ENCODE measurements at places on chromosomes 3 and 15.
A peak's percentile ranks its signal among the peaks of the same experiment; 100 is the strongest.

DNA sequence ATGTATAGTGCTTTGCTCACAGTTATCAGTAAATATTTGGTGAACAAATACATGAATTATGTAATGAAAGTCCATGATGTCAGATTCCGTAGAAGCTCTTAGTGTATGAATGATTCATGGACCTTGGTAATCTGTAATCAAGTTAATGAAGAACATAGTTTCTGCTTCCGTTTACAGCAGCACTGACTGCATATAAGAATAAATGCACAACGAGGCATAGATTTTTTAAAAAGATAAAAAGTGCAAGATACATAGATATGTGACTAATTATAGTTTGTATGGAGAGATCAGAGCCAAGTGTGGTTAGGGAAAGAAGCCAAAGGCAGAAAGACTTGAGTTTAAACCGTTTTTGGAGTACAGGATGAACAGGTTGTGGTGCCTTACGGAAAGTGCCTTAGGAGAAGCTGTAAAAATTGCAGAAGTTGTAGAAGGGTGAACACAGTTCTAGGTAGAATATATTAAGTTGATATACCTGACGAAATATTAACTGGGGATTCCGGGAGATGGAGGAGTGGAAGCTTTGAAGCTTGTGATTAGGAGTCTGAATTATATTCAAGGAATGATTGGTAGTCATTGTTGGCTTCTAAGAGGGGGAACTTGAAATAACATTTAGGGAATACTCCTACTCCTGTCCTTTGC lies 293.1 kb downstream of the NLGN1 start:
- DNase-seq = no peak

- no peak for DNase-seq
These were observed 23.9 kb downstream of the SEC22C start for GRCh38 chr3:42557854-42558253.

GRCh38 chr3:171334465-171334811 lies 125.8 kb downstream of the TNIK start:
- no peak for DNase-seq

DNA sequence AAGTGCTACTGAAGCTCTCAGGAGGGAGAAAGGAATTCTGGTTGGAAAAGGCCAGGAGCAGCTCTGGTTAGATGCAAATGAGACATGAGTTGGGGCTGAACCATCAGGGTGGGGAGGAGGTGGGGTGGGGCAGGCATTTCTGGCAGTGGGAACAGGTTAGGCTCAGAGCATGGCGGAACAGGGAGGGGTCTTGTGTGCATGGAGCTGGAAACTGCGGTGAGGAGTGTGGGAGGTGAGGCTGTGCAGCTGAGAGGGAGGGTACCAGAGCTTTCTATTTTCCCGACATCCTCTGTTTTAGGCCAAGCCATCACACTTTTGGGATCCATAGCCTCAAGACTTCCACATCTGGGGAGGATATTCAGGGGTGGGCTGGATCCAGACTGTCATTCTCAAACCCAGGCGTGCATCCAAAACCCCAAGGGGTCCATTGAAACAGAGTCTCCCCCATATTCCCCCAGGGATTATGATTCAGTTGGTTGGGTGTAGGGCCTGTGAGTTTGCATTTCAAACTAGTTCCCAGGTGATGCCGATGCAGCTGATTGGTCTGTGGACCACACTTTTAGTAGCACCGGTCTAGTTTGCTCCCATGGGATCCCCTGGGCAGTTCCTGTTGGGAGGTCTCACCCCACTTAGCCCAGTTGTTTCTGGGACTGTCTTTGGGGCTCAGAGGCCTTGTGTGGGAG lies 100.9 kb upstream of the TLE3 start:
- DNase-seq = no peak

- no peak for DNase-seq
These were observed 27.7 kb downstream of the ALDH1A2 start for GRCh38 chr15:58037723-58038301.

DNA sequence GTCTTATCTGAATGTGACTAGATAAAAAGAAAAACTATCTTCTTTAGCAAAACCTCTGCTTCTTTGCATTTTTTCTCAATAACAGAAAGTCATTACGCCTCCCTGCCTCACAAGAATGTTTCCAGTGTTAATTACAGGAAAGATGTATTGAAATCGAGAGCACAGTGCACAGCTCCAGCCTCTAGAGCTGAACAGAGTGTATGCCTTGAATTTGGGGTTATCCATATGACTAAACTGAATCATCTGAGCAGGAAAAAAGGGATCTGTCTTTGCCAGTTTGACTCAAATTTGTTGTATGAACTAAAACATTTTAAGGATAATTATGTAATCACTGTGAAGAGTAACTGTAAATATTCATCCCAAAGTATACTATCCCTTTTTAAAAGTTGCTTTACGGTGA lies 149.1 kb upstream of the CGNL1 start:
- DNase-seq = no peak

DNA sequence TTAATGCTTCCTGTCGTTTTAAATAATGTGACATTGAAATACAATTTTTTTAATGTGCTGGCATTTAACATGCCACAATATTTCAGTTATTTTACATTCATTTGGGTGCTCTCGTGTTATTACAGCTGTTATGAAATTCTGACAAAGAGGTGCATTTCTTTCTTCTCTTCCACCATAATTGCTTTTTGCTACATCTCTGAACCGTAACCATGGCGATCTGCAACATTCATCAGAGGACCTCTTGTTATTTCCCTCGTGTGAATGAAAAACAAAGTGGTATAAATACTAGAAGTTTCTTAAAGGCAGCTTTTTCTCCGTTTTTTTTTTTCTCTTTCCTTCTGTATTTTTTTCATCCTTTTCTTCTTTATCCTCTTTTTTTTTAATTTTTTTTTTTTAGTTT lies 316.4 kb downstream of the MCTP2 start:
- DNase-seq = no peak

GRCh38 chr15:85688711-85689110 lies 106.0 kb downstream of the KLHL25 start:
- no peak for DNase-seq

- DNase-seq = no peak
These were observed 148.6 kb upstream of the CDIN1 start for GRCh38 chr15:36430726-36431265.

DNA sequence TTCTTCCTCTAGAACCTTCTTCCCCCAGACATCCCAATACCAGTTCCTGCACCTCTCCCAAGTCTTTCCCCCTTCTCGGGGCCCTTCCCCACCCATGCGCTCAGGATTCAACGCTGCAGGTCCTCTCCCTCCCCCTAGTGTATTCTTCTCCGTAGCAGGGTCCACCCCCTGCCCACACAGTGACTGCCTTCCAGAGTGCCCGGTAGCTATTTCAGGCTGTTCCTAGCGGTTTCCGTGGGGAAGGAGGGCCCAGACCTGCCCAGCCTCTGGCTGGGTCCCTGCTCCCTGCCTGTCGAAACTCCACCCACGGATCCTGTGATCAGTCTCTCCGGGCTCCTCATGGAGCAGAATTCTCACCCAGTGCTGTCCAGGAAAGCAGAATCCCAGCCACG lies 45.2 kb upstream of the SEC61A1 start:
- DNase-seq = no peak

DNA sequence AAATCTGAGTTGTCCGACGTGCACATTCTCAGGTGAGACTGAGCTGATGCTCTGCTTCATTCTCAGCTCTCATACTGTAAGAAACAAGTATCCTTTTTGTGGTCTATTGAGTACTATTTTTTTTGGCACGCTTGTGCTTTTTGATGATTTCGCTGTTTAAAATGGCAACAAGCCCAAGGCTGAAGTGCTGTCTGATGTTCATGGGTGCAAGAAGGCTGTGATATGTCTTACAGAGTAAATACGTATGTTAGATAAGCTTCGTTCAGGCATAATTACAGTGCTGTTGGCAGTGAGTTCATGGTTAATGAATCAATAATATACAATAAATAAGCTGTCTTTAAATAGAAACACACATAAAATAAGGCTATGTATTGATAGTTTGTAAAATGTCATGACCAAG lies 27.2 kb downstream of the AQR start:
- DNase-seq = no peak

- DNase-seq = no peak
These were observed 30.1 kb upstream of the ATP8B4 start for GRCh38 chr15:50149090-50149489.

- DNase-seq = peak; percentile 90
These were observed 367.5 kb upstream of the THBS1 start for GRCh38 chr15:39213385-39213840.

- DNase-seq = peak; percentile 57
These were observed 75.8 kb downstream of the CTNNB1 start for GRCh38 chr3:41274944-41275668.

DNA sequence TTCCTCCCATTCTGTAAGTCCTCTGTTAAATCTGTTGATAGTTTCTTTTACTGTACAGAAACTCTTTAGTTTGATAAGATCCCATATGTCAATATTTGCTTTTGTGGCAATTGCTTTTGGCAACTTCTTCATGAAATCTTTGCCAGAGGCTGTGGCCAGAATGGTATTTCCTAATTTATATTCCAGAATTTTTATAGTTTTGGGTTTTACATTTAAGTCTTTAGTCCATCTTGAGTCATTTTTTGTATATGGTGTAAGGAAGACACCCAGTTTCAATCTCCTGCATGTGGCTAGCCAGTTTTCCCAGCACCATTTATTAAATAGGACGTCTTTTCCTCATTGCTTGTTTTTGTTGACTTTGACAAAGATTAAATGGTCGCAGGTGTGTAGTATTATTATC lies 372.4 kb upstream of the CADM2 start:
- no peak for DNase-seq

DNA sequence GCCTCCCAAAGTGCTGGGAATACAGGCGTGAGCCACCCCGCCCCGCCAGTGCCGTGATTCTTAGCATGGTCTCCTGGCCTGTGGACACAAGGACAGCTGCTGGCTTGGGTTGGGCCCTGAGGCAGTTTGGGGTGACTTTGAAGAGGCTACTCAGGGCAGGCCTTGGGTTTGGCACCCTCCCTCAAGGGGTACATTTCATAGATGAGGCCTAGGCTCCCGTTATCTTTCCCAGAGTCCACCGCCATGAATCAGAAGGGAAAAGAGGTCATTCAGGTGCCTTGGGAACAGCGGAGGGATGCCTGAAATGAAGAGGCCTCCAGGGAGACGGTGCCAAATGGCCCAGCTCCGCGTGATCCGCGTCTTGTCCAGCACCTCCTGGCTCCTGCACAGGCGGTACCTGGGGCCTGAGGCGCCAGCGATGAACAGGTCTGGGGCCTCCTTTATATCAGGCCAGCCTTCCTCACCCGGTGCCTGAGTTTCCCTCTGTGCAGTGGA lies 9.3 kb downstream of the GNAI2 start:
- no peak for DNase-seq

DNA sequence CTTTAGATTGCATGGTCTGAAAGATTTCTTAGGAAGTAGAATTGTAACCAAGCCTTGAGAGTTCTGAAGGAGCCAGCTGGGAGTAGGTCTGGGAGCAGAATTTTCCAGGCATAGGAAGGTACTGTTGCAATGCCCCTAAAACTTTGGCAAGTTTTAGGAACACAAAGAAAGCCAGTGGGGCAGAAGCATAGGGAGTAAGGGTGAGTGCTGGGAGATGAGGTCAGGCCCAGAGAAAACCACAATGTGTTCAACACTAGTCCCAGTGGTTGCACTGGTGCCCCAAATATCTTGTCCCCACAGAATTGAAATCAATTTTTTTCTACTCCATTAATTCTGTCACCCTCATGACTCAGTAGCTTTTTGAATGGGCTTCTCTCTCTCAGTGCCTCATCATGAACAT lies 120.7 kb upstream of the GALNT15 start:
- no peak for DNase-seq

GRCh38 chr3:7203969-7204847 lies 343.3 kb downstream of the GRM7 start:
- DNase-seq = no peak

DNA sequence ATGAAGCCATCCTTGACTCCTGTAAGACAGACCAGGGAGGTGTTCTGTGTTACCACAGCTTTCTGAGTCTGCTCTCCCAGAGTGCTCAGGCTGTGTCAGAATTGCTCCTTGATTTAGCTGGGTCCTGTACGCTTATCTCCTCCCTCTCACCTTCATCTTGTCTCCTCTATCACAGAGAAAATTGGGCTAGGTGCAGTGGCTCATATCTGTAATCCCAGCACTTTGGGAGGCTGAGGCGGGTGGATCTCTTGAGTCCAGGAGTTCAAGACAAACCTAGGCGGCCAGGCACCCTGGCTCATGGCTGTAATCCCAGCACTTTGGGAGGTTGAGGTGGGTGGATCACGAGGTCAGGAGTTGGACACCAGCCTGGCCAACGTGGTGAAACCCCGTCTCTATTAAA lies 5.9 kb downstream of the SCAMP5 start:
- DNase-seq = no peak

DNA sequence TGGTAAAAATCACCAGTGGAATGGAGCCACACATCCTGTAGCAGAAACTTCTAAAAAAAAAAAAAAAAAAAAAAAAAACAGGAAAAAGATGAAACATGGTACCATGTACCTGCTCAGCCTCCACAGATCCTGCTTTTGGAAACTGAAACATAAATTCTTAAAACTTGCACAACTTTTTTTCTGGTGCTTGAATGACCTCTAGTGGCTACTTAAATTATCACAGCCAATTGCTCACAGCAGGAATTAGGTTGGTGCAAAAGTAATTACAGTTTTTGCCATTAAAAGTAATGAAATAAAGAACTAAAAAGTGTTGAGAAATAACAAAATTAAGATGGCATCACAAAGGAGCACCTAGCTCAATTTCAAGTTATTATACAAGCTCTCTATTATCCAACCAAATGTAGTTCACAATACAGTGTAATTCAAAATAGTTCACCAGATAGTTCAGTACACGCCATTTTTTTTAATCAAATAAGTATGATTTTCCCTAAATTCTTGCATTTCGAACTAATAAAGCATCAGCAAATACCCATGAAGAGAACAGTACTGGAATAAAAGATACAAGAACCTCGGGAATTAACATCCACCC lies 80.6 kb downstream of the ULK4 start:
- peak; percentile 47 for DNase-seq

- no peak for DNase-seq
These were observed 52.0 kb downstream of the PLCL2 start for GRCh38 chr3:16936676-16937230.

- DNase-seq = no peak
These were observed 258.9 kb downstream of the PDZRN3 start for GRCh38 chr3:73365756-73366397.

- DNase-seq = no peak
These were observed 401.2 kb upstream of the C2CD4B start for GRCh38 chr15:62566248-62566647.

DNA sequence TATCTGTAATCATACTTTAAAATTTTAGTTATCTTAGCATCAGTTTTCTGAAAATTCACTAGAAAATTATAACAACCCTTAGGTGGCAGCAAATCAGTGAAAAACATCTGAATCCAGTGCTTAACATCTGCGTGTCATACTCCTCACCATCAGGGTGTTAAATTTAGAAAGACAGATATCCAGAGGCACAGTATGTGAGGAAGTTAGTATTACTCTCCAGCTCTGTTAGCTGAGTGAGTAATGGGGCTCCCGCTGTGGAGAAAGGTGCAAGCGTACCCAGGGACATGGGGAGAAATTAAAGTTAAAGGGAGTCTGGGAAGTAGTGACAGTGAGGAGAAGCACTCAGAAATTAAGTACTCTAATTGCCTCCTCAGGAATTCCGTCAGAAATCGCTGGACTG lies 50.9 kb downstream of the CEP63 start:
- DNase-seq = no peak

GRCh38 chr3:107884719-107885460 lies 205.9 kb downstream of the CD47 start:
- DNase-seq = peak; percentile 65
